AG09319 (cell line): ENCODE measurements at places on chromosomes 16 and 17.
A peak's percentile ranks its signal among the peaks of the same experiment; 100 is the strongest.

DNA sequence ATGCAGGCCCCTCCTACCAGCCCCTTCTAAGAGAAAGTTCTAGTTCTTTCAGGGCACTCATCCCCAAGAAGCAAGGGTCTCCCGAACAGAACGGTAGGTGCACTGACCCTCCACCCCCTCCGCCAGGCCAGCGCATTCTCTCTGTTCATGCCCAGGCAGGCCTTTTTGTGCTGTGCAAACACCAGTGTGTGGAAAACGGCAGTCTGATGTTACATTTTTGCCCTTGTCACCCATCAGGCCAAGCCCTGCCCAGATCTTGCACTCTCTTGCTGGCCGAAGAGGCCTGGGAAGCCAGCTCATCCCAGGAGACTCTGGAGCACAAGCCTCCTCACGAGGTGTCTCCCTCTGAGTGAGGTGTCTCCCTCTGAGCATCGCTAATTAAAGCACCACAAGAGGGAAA lies 16.1 kb upstream of the MTSS2 start:
- DNase-seq: no peak

GRCh38 chr17:45087978-45088377 lies 26.9 kb downstream of the NMT1 start:
- no peak for DNase-seq

DNA sequence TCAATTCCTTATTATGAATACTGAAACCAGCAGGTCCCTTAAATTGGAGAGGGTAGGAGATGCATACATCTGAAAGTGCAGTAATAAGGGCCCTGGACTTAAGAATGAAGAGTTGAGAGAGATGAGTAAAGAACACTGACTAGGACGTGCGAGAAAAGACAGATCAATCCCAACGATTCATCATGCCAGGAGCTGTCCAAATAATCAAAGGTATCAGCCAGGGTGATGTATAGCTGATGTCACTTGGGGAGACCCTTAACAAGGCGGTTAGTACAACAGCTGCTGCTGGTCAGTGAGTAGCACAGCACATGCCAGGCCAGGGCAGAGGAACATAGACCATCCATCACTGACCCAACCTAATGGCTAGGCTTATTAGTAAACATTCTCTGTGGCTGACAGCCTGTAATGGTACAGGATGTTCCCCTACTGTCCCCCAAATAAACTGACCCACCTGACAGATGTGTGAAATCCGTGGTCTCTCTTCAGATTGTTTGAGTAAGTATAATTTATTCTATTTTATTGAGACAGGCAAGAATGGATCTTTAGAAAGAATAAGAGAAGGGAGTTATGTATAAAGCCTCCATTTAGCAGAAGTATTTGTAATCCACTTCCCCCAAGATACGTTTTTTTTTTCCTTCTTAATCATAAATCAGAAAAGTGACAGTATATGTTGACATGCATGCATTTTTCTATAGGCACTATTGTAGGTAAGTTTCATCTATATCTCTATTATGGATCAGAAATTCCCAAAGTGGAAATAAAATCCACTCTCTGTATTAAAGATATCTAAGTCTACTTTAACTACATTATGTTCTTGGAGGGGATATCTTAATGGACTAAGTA lies 118.4 kb downstream of the SNX11 start:
- DNase-seq: no peak

DNA sequence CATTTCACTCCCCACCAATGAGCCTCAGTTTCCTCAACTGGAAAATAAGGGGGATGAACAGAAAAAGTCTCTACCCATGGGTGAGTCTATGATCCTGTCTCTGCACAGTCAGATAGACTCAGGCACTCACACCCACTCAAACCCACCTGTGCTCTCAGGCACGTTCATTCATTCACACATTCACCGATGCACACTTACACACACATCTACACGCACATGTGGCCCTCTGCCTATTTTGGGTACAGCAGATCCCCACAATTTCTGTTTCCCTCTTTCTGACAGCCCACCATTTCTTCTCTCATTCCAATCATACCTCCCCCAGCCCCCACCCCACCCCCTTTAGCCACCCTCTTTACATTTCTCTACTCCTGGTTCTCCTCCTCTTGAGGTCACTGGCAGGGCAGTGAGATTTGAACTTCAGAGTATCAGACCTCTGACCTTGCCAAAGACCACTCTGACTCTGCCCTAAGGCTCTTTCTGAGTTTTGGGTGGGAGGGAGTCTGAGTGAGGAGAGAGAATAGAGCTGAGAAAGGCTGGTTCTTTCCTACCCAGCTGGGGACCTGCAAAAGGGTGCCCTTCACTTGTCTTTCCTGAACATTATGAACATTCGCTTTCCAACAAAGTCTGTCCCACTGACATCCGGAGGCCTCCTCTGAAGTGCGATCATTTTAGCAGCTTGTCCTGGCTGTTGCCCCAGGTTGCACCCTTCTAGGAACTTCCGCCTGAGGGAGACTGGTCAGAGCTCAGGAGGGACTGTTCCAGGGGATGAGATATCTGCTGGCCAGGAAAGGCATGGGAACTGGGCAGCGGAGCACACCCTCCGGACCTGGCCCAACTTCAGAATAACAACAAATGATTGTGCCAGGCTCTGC lies 10.1 kb upstream of the COL1A1 start:
- no peak for DNase-seq

GRCh38 chr17:16953841-16954240 lies 18.1 kb downstream of the TNFRSF13B start:
- no peak for DNase-seq

DNA sequence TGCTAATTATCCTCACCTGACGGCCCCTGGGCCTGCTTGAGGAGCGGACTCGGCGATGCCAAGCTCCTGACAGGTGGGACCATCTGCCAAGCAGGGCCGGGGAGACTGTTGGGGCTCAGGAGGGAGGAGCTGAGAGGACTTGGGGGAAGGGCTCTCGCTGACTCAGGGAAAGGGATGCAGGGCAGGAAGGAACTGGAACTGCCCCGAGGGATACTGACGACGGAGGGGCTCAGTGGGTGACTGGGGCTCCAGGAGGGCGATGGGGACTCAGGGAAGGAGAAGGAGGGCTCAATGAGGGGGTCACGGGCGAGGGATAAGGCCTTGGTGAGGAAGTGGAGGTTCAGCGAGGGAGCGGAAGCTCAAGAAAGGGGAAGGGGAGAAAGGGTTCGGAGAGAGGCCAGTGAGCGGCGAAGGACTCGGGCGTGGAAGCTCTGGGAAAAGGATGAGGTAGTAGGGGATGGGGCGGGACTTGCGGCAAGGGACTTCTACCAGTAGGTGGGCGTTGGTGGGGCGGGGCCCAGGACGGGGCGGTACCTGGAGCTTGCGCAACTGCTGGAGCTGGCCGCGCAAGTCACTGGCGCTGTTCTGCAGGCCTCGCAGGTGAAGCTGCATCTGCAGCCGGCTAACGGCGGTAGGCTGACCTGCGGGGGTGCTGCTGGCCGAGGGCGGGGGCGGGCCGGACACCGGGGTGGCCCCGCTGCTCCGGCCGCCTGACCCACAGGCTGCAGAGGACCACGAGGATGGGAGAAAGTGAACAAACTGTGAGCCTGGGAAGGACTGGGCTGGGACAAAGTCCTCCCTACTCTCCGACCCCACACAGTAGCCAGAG lies 46.5 kb downstream of the SRCIN1 start:
- DNase-seq: no peak

GRCh38 chr16:84572096-84572495 lies 45.8 kb downstream of the COTL1 start:
- DNase-seq: no peak

DNA sequence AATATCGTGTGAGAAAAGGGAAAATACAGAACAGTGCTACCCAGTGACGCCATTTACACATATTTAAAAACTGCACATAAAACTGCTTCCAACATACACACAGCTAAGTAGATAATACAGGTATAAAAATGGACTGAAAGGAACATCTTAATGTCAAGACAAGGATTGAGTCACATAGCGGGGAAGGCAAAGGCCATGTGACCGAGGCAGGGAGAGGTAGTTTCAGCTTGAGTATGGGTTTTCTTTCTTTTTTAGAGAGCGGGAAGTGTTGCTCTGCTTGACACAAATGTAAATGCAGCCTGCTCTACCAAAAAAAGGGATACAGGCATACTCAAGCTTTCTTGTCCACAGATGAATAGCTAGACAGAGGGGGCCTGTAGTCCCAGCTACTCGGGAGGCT lies 46.5 kb downstream of the SDR42E1 start:
- DNase-seq: no peak

DNA sequence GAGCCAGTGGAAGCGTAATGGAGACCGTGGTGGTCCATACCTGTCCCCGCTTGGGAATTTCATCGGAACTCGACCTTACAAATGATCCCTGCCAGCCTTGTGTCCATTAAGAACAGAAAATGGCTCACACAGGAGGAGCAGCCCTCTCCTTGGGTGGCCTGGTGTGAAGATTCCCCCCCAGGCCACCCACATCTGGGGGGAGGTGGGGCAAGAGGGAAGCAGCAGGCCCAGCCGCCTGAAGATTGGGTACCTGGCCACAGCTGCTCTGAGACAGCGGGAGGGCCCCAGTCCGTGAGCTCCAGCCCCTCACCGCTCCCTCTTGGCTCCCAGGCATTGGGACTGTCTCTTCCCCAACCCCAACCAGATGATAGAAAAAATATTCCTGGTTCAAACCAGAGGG lies 277.8 kb upstream of the FOXF1 start:
- no peak for DNase-seq

DNA sequence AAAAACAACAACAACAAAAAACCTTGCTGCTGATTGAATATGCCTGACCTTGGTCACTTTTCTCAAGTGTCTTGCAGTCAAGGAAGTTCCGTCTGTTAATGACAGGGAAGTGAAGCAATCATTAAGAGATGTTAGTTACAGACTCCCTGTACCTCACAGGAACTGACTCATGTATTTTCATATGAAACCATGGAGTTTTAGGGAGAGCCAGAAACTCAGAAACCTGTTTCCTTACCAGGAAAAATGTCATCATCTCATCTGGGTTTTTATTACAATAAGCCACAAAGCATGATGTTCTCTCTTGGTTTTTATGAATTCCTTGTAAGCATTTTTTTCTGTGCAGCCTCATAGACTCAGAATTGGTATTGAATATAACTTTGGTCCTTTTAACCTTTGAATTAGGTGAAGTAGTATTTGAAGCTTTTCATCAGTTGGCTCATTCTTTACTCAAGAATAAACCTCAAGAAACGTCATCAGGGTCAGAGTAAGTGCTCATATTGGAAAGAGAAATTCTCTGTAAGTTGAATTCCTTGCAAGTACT lies 10.3 kb downstream of the LYRM1 start:
- peak; percentile 66 for DNase-seq
